ENCODE measurements at places on chromosomes 7 and 10. TPM values are rescaled to one million over a fixed set of nuclear protein-coding genes. Genes with fewer than 3 reads are reported as not detected.

FGL2 gene
- 7.7 TPM for total RNA-seq

FBXO24 gene
- 0.31 TPM for total RNA-seq

GRCh38 chr10:129179245-129179971 is 287.6 kb upstream of the MGMT start:
- H3K36me3 ChIP-seq = peaks cover 2% of the 10 kb centered on the region
- no peak for DNase-seq
- H3K27ac ChIP-seq = no peak overlapping the region
- peaks cover 30% of the 10 kb centered on the region for H3K27me3 ChIP-seq

DNA sequence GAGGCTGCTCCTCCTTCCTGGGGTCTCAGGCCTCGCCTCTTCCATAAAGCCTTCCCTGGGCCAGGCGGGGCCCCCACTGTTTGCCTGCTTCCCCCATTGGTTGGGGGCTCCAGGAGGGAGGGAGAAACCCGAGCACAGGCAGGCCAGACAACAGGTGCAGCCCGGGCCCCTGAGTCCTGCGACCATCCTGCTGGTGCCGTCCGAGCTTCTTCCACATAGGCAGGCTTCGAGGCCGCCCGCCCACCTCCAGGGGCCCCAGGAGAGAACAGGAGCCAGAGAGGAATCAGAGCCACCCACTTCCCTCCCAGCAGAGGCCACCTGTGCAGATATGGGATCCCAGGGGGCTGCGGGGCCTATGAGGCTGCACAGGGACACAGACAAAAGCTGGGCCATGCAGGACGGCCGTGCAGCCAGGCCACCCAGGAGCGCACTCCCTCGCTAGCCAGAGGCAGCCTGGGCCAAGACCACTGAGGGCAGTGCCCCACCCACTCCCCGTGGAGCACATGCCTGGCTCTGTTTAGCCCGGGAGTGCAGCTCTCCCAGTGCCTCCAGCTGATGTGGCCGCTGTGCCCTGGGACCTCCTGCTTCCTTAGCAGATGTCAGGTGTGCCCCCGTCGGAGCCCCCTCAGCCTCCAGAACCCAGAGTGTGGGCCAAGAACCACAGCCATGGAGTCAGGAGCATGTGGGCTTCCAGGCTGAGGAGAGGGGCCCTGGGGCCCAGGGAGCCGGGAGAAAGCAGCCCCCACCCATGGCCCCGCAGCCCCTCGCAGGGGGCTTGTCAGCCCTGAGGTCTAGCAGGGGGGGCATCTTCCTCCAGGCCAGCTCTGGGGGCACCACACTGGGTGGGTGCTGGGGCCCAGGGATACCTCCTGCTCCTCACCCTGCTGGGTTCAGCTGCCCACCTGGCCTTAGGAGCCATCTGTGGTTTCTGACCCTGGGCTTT is 59.9 kb upstream of the INPP5A start:
- H3K36me3 ChIP-seq = peaks cover 4% of the 10 kb centered on the region
- no peak overlapping the region for H3K4me3 ChIP-seq
- peaks cover 49% of the 10 kb centered on the region for H3K27me3 ChIP-seq

GRCh38 chr7:150631866-150632864 is at the start of gene GIMAP6:
TSS of gene GIMAP6 (minus strand) at chr7:150632385. CDS start at chr7:150630142, 2,243 bp downstream.
- H3K36me3 ChIP-seq = peaks cover 20% of the 10 kb centered on the region
- no peaks in the 10 kb centered on the region for H3K27me3 ChIP-seq
- peaks cover 44% of the 10 kb centered on the region for H3K4me1 ChIP-seq
- peak within 1 kb of the TSS; percentile 93 for H3K27ac ChIP-seq
- H3K4me3 ChIP-seq = peak within 1 kb of the TSS; percentile 94
- no peak for DNase-seq

DNA sequence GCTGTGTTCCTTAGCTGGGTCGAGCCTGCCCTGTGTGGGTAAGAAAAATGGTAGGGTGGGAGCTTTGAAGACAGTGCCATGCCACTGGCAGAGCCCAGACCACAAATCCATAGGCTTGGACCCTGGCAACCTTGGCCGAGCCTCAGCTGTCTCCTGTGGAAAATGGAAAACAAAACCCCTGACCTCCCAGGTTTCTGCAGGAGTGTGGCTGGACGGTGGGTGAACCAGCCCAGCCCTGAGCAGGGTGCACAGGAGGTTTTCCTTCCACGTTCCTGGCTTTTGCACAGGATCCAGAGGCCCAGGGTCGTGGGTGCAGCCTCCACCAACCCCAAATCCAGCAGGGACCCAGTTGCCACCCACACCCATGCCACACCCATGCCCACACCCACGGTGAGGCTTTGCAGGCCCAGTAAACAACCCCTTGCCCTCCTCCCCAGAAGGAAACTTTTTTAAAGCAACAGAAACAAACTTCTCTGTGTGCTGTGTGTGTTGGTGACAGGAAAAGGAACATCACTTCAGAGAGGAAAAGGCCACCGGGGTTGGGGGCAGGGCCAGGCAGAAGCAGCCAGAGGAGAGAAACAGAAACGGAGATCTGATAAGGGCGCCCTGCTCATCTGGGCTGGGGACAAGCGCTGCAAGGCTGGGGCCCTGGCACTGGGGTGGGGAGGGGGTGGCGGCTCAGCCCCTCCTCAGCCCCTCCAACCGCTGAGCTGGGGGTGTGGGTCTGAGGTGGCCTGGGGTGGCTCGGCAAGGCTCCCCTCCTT is 20.7 kb upstream of the ZMIZ1 start:
- peak overlapping the region; percentile 93 for H3K4me3 ChIP-seq
- H3K4me1 ChIP-seq = peaks cover 42% of the 10 kb centered on the region
- DNase-seq = peak; percentile 37
- H3K27ac ChIP-seq = peak overlapping the region; percentile 92
- no peaks in the 10 kb centered on the region for H3K27me3 ChIP-seq
- no peaks in the 10 kb centered on the region for H3K36me3 ChIP-seq

- no peaks in the 10 kb centered on the region for H3K4me1 ChIP-seq
- H3K36me3 ChIP-seq = no peaks in the 10 kb centered on the region
- DNase-seq = no peak
These were observed 331.3 kb downstream of the PCDH15 start for GRCh38 chr10:54469587-54470323.

- H3K4me3 ChIP-seq = no peak overlapping the region
- DNase-seq = no peak
- H3K27me3 ChIP-seq = no peaks in the 10 kb centered on the region
- H3K27ac ChIP-seq = peak overlapping the region; percentile 19
These were observed 95.1 kb upstream of the LRGUK start for GRCh38 chr7:134031835-134032617.

DNA sequence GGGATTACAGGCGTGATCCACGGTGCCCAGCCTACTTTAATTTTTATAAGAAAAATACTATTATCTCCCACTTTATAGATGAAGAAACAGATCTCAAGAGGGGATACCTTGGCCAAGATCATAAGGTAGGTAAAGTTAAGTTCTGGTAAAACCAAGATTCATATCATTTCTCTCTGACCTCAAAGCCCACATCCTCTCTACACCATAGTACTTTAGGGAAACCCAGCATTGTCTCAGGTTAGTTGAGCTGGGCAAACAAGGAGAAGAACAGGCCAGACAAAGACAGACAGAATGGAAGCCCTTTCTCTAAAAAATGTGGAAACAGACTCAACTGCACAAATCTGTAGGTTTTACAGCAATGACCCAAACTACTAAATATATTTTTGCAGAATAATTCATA is 197.7 kb upstream of the FRMD4A start:
- peak overlapping the region; percentile 58 for H3K4me3 ChIP-seq
- H3K36me3 ChIP-seq = peaks cover 8% of the 10 kb centered on the region
- peak overlapping the region; percentile 92 for H3K27ac ChIP-seq

GRCh38 chr7:11896663-11897062 is 64.7 kb upstream of the THSD7A start:
- no peaks in the 10 kb centered on the region for H3K36me3 ChIP-seq
- no peak for DNase-seq

DNA sequence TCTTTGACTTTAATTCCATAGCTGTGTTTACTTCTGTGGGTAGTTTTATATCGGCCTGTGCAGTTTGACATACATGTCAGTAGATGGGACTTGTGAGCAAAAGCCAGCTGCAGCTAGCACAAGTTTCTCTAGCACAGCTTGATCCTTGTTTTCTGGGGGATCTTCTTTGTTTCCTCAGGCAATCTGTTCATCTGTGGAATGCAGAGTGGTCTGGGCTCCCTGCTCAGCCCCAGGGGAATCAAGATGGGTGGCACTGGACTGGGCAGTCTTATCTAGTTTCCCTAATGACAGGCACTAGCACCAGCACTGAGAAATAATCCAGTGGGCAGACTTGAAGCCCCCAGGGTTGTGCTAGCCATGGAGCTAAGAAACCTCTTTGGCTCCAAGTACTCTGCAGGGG is 40.8 kb downstream of the CYP2C19 start:
- H3K4me1 ChIP-seq = no peaks in the 10 kb centered on the region
- no peak overlapping the region for H3K27ac ChIP-seq
- no peak overlapping the region for H3K4me3 ChIP-seq
- H3K27me3 ChIP-seq = no peaks in the 10 kb centered on the region

ABCB4 gene
- 0.23 TPM for total RNA-seq

DNA sequence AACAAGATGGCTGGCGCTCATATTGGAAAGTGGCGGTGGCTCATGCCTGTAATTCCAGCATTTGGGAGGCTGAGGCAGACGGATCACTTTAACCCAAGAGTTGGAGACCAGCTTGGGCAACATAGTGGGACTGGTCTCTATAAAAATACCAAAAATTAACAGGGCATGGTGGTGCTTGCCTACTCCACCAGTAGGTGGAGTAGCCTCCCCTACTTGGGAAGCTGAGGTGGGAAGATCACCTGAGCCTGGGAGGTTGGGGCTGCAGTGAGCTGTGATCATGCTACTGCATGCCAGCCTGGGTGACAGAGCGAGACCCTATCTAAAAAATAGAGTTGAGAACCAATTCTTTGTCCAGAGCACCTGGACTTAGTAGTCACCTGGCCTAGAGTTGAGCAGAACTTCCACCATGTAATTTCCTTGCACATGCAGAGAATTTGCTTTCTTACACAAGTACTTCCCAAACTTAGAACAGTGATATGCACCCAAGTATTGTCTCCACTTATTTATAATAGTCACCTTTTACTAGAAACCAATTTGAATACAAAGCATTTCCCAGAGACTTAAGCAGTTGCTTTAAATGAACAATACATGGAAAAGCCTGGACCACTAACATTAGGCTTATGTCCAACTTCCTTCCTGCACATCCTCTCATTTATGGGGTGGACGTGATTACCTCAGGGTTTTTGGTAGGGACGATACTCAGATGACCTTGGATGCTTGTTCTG is 15.9 kb downstream of the LAMB4 start:
- H3K27ac ChIP-seq = no peak overlapping the region
- H3K27me3 ChIP-seq = peaks cover 14% of the 10 kb centered on the region
- H3K36me3 ChIP-seq = no peaks in the 10 kb centered on the region

DNA sequence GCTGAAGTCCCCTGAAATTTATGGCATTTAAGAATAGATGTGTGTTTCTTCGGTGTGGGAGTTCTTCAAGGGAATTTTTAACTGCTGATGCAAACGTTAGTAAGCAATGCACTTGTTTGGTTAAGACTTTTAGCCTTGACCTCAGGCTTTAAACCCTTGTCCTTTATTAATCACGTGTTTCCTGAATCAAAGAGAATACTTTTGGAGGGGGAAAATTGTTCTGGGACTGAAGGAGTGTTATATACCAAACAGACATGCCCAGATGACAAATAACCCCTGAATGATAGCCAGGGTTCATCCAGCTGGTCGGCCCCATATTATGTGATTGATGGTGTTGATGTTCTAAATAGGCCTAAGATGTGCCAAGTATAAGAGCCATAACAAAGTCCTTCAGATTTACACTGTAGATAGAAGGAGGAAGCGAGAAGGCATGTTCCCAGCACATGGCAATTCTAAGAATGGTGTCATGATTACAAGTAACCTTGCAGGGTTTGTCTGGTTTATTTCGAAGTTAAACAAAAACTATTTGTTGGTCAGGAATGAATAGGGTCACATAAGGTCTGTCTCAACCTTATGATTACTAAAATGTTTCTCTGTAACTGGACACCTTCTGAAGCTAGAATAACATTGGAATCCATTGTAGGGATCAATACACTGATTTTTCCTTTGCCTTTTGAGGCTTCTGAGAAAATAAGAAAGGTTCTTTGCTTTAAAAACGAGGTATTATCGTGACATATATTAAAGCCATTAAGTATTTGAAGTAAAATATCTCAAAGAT is 124.2 kb upstream of the SEM1 start:
- peaks cover 22% of the 10 kb centered on the region for H3K4me1 ChIP-seq
- no peak for DNase-seq
- no peak overlapping the region for H3K27ac ChIP-seq
- H3K27me3 ChIP-seq = peaks cover 4% of the 10 kb centered on the region
- no peak overlapping the region for H3K4me3 ChIP-seq

GRCh38 chr10:1574719-1575118 is 162.6 kb downstream of the ADARB2 start:
- H3K27ac ChIP-seq = no peak overlapping the region
- H3K36me3 ChIP-seq = peaks cover 2% of the 10 kb centered on the region
- peaks cover 30% of the 10 kb centered on the region for H3K27me3 ChIP-seq
- DNase-seq = no peak

DNA sequence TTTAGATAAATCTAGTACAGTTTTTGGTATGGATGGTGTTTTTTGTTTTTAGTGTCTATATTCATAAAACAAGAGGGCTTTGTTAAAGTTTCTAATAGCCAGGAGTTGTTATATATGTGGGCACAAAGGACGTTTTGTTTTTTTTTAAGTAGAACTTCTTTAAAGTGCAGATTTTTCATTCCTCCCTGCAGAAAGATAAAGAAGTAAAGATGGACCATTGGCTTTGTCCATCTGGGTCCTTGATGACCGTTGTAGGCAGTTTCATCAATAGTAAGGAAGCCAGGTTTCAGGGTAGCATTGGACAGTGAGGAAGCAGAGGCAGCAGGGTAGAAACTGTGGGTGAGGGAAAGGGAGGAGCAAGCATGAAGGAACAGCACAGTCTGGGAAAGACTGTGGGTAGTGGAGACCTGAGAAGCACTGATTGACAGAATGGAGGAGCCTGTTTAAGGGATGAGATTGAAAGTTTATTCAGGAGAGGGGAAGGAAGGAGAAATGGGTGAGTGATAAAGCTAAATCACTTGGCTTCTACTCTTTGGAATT is 5.3 kb downstream of the CALU start:
- H3K27ac ChIP-seq = peak overlapping the region; percentile 81
- no peak overlapping the region for H3K4me3 ChIP-seq
- H3K27me3 ChIP-seq = no peaks in the 10 kb centered on the region

GRCh38 chr10:74502963-74503608 is 323.3 kb upstream of the KAT6B start:
- peaks cover 3% of the 10 kb centered on the region for H3K36me3 ChIP-seq
- no peak overlapping the region for H3K27ac ChIP-seq
- H3K4me3 ChIP-seq = no peak overlapping the region
- H3K4me1 ChIP-seq = peaks cover 6% of the 10 kb centered on the region
- no peak for DNase-seq

PNLIPRP1 gene
- total RNA-seq = not detected

SLC39A12 gene
- total RNA-seq = not detected
